Activated CD4-positive, alpha-beta T cell treated with anti-CD3 and anti-CD28 coated beads, Interleukin-2, amount 10 ng/mL, durations not matched to agents 24 days and 14 days (primary cell): ENCODE measurements at places on chromosomes 12 and 14. TPM values are rescaled to one million over a fixed set of nuclear protein-coding genes. Genes with fewer than 3 reads are reported as not detected.

OVCH1 gene
- total RNA-seq, result not detected in 2 replicates

CIT gene
- 44.5 and 51.5 TPM in 2 replicates for total RNA-seq

NKX2-8 gene
- not detected in 2 replicates for total RNA-seq

FOXA1 gene
- 0.07 TPM in 1 of 2 replicates, not detected in the other for total RNA-seq
